ENCODE measurements at places on chromosomes 3 and 15.
A peak's percentile ranks its signal among the peaks of the same experiment; 100 is the strongest.

- peak; percentile 42 for DNase-seq
Measured at GRCh38 chr3:69282181-69282580, 103.7 kb downstream of the FRMD4B start.

DNA sequence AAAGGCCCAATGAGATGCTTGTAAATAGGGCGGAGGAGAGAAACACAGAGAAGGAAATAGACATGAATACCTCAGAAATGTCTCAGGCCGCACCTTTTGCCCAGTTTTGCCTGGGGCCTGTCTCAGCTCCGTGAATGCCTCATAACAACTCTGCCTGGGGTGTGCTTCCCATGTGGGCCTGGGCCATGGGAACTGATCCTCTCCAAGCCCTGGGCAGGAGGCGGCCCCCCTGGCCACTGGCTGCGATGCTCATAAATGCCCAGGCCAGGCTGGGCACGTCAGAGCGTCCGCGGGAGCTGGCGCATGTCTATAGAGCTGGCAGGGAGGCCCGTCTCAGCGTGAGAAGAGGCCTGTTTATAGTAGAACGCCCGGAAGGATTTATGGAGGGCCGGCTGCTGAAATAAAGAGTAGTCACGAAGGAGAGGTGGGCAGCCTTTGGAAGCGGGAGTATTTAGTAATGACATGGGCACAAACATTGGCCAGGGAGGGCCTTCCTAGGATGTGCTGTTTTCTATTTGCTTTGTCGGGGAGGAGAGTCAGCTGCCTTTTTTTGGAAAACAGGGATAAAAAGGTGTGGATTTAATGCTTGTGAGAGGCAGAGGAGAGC lies 85.9 kb upstream of the IGF1R start:
- no peak for DNase-seq

- no peak for DNase-seq
Measured at GRCh38 chr15:33716025-33716424, 252.3 kb upstream of the CHRM5 start.

- no peak for DNase-seq
Measured at GRCh38 chr3:190205739-190206138, 85.0 kb upstream of the P3H2 start.

GRCh38 chr15:29139072-29139471 lies 130.6 kb downstream of the NSMCE3 start:
- no peak for DNase-seq

DNA sequence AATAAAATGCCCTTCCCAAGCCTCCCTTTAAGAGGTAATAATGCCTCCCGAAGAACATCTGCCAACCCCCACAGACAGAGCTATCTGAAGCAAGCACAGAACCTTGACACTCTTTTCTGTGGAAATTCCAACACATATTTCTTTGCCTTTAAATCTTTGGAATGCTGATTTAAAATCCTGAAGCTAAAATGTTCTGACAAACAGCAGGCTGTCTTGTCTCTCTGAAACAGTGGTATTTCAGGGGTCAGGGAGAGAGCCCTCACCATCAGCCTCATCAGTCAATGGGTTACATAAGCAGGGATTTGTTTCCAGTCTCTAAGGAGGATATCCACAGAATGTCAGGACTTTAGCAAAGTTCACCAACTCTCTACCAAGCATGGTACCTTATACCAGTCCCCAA lies 27.8 kb upstream of the ARHGEF3 start:
- DNase-seq, result no peak

DNA sequence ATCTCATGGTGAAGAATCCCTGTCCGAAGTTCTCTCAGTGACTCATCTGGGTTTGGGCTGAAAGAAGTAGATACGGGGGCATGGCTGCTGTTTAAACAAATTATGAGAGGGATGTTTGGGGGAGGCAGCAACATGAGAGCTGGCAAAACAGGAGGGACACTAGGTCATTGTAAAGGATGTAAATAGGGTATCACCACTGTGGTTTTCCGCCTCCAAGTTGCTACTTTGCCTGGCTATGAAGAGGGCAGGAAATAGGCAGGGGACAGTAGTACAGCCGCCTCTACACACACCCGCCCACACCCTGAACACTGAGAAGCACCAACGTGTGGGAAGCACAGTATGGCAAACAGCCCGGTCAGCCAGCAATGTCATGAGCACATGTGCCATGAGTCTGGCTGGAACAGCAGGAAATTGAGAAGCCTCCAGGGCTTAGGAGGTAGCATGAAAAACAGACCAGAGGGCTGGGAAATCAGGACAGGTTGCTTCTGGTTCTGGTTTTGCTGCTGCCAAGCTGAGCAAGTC lies 17.1 kb downstream of the HEXA start:
- no peak for DNase-seq

- no peak for DNase-seq
Measured at GRCh38 chr3:31732548-31732947, 199.8 kb downstream of the STT3B start.

GRCh38 chr15:29612096-29612495 lies 210.2 kb downstream of the TJP1 start:
- DNase-seq, result no peak

DNA sequence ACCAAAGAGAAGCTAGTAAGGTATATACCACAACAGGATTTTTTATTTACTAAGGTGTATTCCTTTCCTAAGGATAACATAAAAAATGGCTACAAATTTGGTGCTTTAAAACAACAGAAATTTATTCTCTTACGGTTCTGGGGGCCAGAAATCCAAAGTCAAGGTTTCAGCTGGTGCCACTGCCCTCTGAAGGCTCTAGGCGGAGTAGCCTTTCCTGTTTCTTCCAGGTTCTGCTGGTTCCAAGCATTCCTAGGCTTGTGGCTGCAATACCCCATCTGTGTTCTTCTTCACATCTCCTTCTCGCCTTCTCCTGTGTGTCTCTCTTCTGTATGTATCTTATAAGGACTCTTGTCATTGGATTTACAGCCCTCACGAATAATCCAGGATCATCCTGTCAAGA lies 549.9 kb downstream of the GRM7 start:
- no peak for DNase-seq

DNA sequence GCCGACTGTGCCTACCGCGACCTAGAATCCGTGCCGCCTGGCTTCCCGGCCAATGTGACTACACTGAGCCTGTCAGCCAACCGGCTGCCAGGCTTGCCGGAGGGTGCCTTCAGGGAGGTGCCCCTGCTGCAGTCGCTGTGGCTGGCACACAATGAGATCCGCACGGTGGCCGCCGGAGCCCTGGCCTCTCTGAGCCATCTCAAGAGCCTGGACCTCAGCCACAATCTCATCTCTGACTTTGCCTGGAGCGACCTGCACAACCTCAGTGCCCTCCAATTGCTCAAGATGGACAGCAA lies 1.4 kb downstream of the ISLR start:
- no peak for DNase-seq

- DNase-seq, result no peak
Measured at GRCh38 chr3:105719791-105720190, 149.0 kb downstream of the CBLB start.

DNA sequence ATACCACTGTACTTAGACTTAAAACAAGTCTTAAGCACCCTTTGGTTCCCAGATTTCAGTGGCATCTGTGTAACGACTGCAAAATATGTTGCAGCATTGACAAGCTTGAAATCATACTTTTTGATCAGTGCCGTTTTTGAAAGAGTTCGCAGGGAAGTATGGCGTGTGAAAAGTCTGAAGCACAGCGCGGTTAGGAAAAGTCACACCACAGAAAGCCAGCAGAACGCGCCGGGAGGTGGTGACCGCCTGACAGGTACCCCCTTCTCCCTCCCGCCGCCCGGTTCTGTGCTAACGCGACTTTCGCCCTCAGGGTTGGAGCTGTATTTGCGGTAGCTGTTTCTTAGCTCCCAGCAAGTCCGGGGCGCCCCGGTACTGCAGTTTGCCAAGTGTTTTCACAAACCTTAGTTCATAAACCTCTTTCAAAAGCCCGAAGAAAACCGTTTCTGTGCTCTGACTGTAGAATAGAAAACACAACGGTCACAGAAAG lies 481 bp upstream of the CRYBG3 start:
- DNase-seq, result no peak

- no peak for DNase-seq
Measured at GRCh38 chr3:183318877-183319276, 65.8 kb downstream of the B3GNT5 start.

DNA sequence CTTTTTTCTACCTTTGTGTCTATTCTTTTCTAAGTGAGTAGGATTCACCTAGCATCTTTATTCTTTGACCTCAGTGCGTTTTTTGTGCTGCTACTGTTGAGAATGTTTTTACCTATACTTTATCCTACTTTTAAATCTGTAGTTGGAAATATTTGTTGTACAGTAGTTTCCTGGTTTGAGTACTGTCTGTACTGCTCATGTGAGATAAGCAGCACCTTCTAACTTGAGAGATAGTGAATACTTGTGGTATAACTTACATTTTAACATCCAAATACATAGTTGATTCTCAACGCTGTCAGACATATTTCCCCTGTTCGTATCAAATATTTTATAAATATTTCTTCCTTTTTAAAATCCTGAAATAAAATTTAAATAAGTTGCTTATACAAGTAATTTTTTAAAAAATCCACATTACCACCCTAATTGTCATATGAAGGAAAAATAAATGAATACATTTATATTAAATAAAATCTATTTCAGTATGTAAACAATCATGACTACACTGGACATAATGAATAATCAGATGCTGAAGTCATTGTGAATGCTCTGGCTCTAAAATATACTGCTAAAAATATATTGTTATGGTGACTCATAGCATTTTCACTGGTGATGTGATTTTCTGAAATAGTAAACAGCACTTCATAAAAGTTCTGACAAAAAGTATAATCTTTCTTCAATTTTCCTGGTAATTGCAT lies 17.4 kb downstream of the ATP11B start:
- DNase-seq, result no peak

DNA sequence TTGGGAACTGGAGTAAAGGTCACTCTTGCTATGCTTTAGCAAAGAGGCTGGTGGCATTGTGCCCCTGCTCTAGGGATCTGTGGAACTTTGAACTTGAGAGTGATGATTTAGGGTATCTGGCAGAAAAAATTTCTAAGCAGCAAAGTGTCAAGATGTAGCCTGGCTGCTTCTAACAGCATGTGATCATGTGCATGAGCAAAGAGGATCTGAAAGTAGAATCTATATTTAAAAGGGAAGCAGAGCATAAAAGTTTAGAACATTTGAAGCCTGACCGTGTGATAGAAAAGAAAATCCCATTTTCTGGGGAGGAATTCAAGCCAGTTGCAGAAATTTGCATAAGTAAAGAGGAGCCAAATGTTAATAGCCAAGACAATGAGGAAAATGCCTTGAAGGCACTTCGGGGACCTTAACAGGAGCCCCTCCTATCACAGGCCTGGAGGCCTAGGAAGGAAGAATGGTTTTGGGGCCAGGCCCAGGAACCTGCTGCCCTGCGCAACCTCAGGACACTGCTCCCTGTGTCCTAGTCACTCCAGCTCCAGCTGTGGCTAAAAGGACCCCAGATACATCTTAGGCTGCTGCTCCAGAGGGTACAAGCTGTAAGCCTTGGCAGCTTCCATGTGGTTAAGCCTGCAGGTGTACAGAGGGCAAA lies 212.2 kb upstream of the LINGO1 start:
- no peak for DNase-seq

DNA sequence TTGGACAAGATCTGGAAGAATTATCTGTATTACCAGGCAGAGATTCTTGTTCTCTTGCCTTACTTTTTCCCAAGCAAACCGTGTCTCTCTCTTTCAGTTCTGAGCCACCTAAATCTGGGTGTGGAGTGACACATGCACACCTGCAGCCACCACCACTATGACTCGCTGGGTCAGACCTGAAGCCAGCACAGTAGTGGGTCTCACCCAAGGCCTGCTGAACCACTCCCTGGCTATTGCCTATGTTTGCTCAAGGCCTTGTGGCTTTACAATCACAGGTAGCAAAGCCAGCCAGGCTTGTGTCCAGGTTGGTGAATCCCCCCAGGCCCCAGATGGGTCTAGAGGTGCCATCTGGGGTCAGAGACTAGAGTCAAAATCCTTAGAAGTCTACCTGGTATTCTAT lies 28.7 kb upstream of the COPB2 start:
- DNase-seq, result no peak

DNA sequence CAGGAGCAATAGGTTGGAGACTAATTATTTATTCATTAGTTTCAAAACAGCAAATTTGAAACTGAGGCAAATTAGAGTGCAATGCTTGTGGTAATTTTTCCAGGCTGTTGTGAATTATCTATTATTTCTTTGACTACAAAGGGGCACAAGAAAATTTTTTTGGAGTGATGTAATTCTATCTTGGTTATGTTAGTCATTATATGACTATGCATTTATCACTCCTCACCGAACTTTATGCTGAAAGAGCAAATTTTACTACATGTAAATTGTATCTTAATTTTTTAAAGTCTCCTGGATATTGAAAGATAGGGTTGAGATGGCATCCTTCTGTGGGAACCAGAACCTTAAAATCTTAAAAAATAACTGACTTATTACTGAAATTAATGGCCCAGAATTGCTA lies 320.0 kb upstream of the ROBO1 start:
- DNase-seq, result no peak

- DNase-seq, result no peak
Measured at GRCh38 chr3:30006111-30006510, 600.3 kb upstream of the TGFBR2 start.

DNA sequence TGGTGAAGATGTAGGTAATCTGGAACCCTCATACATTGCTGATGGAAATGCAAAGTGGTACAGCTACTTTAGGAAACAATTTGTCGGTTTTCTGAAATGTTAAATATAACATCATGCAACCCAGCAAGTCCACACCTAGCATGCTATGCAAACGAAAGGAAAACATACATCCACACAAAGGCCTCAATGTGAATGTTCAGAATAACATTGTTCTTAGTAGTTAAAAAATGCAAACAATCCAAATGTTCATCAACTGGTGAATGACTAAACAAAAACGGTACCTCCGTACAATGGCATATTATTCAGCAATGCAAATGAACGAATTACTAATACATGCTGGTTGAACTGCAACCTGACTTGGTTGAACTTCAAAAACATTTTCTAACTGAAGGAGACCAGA lies 423.3 kb upstream of the THRB start:
- no peak for DNase-seq

GRCh38 chr3:171653701-171654100 lies 156.6 kb downstream of the PLD1 start:
- no peak for DNase-seq

GRCh38 chr3:100982710-100983109 lies 10.5 kb downstream of the ABI3BP start:
- DNase-seq, result no peak
